ENCODE measurements at places on chromosomes 1 and 21. TPM values are rescaled to one million over a fixed set of nuclear protein-coding genes. Genes with fewer than 3 reads are reported as not detected.

The GSTM5 gene
- not detected for total RNA-seq

The LCE3E gene
- total RNA-seq: not detected

The RCSD1 gene
- 99.8 TPM for total RNA-seq

The HMCN1 gene
- total RNA-seq: 13.3 TPM

The CACNA1S gene
- not detected for total RNA-seq

The DNAJC28 gene
- total RNA-seq: 0.99 TPM

The ELAVL4 gene
- not detected for total RNA-seq

The C1orf185 gene
- not detected for total RNA-seq

The SH2D2A gene
- under 0.01 TPM for total RNA-seq

The IL20 gene
- not detected for total RNA-seq

The SPRR2B gene
- total RNA-seq: not detected

The GJA9 gene
- total RNA-seq: not detected

The ADAMTS4 gene
- 7.1 TPM for total RNA-seq

The TCHH gene
- total RNA-seq: 0.20 TPM

The CDK11A gene
- total RNA-seq: 10.5 TPM

The WDR64 gene
- not detected for total RNA-seq

Data from lung microvascular endothelial cell (primary cell).